MCF 10A (cell line): ENCODE measurements at places on chromosomes 11 and 22.
A peak's percentile ranks its signal among the peaks of the same experiment; 100 is the strongest.

DNA sequence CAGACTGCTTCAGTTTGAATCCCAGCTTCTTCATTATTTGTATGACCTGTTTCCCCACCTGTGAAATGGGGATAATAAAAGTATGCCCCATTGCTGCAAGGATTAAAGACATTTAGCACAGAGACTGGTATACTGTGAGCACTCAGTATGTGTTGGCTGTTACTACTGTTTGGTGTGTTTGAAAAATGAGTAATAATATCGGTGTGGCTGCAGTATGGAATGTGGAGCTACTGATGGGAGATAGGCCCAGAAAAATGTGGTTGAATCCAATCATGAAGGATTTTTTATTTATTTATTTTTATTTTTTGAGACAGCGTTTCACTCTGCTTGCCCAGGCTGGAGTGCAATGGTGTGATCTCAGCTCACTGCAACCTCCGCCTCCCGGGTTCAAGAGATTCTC is 9.1 kb upstream of the C1QTNF4 start:
- no peaks in the 10 kb centered on the region for H3K27me3 ChIP-seq
- no peak overlapping the region for H3K27ac ChIP-seq
- DNase-seq, result no peak
- H3K4me1 ChIP-seq, result no peaks in the 10 kb centered on the region

DNA sequence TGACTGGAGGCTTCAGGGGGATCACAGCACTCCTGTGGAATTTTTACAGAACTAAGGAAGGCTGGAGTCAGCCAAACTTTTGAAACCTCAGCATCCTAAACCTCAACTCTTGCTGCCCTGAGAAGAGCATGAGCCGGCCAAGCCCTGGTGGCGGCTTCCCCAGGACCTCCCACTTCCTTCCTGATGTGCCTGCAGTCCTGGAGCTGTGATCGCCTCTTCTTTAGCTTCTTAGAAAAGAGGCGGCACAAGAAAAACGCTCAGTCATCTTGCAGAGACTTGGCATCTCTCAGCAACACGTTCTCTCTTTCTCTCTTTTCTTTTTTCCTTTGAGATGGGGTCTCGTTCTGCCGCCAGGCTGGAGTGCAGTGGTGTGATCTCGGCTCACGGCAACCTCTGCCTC is 40.4 kb upstream of the AMPD3 start:
- H3K27me3 ChIP-seq, result no peaks in the 10 kb centered on the region
- no peaks in the 10 kb centered on the region for H3K36me3 ChIP-seq
- H3K4me1 ChIP-seq, result peaks cover 5% of the 10 kb centered on the region
- peak overlapping the region; percentile 40 for H3K27ac ChIP-seq
- H3K4me3 ChIP-seq, result no peak overlapping the region

DNA sequence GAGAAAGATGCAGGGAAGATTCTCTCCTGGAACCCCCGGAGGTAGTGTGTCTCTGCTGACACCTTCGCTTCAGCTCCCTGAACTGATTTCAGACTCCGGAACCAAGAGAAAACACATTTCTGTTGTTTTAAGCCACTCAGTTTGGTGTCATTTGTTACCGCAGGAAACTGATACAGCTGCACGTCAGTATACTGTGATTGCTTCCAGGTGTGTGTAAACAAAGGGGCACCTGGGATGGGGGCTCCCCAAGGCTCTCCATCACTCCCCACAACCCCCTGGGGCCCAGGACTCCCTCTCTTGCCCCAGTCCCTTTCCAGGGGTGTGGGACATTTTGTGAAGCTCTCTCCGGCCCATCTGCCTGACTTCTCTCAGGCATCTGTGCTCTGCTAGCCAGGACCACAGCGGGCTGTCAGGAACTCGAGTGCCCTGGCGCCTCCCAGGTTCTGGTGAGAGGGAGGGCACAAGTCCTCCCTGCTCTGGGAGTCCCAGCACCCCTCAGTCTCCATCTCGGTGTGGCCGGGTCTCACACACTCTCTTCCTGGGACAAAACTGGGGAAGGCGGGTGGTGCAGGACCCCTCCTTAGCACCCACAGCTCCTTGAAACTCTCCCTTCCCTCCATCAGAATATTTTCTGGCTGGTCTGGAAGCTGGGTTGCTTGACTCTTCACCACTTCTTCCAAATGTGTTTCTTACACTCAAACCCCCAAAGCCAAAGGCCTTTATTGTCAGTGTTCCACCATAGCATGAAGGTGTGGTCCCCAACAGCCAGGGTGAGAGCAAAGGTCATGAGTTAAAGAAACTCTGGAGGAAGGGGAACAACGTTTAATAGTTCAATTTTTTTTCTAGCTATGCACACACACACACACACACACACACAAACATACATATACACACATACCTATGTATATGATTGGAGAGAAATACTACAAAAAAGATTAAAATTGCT is 35.0 kb upstream of the TSKU start:
- H3K4me3 ChIP-seq, result no peak overlapping the region
- H3K4me1 ChIP-seq, result peaks cover 15% of the 10 kb centered on the region
- no peak overlapping the region for H3K27ac ChIP-seq
- no peak for DNase-seq
- no peaks in the 10 kb centered on the region for H3K27me3 ChIP-seq
- H3K36me3 ChIP-seq, result no peaks in the 10 kb centered on the region

- no peaks in the 10 kb centered on the region for H3K27me3 ChIP-seq
- H3K4me3 ChIP-seq, result no peak overlapping the region
- no peak for DNase-seq
- H3K27ac ChIP-seq, result no peak overlapping the region
- H3K4me1 ChIP-seq, result no peaks in the 10 kb centered on the region
Observed at GRCh38 chr11:88066090-88066489, 109.2 kb downstream of the RAB38 start.

DNA sequence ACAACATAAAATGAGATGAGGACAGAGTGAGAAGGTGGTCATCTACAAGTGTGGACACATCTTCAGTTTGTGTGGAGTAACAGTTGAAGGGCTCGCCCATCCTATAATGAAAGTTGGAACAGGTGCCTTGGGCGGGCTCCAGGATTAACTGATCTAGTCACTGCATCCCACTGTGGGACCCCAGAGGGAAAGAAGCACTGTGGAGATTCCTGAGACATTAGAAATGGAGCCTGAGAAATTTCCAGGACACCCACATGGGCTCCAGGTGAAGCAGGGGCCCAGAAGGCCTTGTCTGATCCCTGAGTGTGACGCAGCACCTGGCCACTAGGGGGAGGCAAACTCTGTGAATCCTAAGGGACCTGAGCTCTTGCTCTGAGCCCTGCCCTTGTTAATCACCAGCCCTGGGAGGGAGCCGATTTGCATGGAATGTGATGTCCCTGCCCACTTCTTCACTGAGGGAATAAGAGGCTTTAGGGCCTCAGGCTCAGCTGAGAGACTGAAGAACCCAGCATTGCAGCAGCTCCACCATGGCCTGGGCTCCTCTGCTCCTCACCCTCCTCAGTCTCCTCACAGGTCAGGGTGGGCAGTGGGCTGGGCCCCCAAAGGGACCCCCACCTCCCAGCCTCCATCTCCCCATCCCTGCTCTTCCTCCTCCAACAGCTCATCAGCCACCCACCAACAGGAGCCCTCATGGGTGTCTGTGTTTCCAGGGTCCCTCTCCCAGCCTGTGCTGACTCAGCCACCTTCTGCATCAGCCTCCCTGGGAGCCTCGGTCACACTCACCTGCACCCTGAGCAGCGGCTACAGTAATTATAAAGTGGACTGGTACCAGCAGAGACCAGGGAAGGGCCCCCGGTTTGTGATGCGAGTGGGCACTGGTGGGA is 98.4 kb downstream of the VPREB1 start:
- no peaks in the 10 kb centered on the region for H3K36me3 ChIP-seq
- no peak overlapping the region for H3K4me3 ChIP-seq
- no peak overlapping the region for H3K27ac ChIP-seq
- no peaks in the 10 kb centered on the region for H3K4me1 ChIP-seq

DNA sequence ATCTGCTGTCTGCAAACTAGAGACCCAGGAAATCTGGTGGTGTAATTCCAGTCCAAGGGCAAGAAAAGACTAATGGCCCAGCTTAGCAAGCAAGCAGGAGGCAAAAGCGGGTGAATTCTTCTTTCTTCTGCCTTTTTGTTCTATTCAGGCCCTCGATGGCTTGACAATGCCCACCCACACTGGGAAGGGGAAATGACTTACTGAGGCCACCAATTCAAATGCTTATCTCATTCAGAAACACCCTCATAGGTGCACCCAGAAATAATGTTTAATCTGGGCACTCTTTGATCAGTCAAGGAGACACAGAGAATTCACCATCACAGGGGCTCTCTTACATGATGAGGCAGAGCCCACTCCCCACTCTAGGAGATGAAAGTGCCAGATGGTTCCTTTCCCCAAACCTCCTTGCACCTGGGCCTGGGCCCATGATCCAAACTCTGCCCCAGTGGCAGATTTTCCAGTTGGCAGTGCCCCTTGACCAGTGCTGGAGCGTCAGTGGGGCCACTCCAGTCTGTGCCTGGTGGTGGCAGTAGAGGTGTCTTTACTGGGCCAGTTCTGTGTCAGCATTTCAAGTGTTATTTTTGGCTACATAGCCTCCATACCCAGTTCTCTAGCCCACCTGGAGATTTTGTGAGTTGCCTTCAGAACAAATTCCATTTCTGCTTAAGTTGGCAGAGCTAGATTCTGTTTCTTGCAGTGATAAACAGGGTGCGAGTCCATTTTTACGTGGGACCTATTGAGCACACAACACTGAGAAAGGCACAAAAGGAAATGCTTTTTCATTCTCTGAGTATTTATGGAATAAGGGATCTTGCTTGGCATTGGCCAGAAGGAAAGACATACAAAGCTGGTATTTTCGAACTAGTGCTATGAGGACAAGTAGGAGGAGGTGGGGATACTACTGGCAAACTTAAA is 7.5 kb downstream of the ELMOD1 start:
- H3K4me1 ChIP-seq, result no peaks in the 10 kb centered on the region
- H3K27ac ChIP-seq, result no peak overlapping the region
- no peaks in the 10 kb centered on the region for H3K36me3 ChIP-seq

DNA sequence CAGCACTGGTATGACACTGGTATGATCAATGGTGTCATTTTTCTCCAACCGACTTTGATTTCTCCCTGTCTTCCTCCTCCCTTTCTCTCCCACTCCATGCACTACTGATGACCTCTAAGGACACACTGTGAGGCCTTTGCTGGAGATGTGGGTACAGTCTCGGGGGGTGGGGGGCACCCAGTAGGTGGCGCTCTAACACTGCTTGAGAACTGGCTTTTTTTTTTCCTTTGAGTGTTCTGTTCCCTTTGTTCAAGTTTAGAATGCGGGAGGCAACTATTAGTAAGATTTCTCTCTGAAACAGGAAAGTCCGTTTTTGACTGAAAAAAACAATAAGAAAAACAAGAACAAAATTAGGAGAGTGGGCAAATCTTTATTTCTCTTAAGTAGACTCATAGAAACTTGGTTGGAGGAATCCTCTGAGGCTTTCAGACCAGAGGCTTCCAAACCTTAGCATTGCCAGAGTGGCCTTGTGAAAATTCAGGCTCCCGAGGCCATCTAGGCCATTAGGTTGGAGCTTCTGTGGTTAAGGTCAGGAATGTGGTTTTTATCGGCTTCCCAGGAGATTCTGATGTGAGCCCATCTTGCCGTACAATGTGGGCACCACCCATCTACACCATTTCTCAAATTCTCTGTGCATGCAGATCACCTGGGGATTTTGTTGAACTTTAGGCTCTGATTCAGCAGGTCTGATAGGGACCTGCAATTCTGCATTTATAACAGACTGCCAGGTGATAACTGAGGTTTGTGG is 43.2 kb downstream of the PANX1 start:
- H3K27ac ChIP-seq, result no peak overlapping the region
- DNase-seq, result peak; percentile 65
- no peaks in the 10 kb centered on the region for H3K36me3 ChIP-seq
- H3K4me1 ChIP-seq, result peaks cover 12% of the 10 kb centered on the region
- H3K27me3 ChIP-seq, result no peaks in the 10 kb centered on the region

GRCh38 chr22:36164621-36165020 is 4.1 kb upstream of the APOL3 start:
- no peak overlapping the region for H3K27ac ChIP-seq
- no peaks in the 10 kb centered on the region for H3K36me3 ChIP-seq
- no peak for DNase-seq
- peaks cover 15% of the 10 kb centered on the region for H3K4me1 ChIP-seq

DNA sequence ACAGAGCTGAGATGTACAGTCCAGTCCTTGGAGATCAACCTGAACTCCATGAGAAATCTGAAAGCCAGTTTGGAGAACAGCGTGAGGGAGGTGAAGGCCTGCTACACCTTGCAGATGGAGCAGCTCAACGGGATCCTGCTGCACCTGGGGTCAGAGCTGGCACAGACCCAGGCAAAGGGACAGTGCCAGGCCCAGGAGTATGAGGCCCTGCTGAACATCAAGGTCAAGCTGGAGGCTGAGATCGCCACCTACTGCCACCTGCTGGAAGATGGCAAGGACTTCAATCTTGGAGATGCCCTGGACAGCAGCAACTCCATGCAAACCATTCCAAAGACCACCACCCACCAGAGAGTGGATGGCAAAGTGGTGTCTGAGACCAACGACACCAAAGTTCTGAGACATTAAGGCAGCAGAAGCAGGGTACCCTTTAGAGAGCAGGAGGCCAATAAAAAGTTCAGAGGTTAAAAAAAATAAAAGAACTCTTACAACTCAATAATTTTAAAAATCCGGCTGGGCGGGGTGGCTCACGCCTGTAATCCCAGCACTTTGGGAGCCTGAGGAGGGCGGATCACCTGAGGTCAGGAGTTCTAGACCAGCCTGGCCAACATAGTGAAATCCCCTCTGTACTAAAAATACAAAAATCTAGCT is 69.9 kb upstream of the RTL6 start:
- H3K27me3 ChIP-seq, result no peaks in the 10 kb centered on the region
- H3K4me1 ChIP-seq, result peaks cover 12% of the 10 kb centered on the region
- peak; percentile 68 for DNase-seq
- peaks cover 6% of the 10 kb centered on the region for H3K36me3 ChIP-seq
- no peak overlapping the region for H3K4me3 ChIP-seq

DNA sequence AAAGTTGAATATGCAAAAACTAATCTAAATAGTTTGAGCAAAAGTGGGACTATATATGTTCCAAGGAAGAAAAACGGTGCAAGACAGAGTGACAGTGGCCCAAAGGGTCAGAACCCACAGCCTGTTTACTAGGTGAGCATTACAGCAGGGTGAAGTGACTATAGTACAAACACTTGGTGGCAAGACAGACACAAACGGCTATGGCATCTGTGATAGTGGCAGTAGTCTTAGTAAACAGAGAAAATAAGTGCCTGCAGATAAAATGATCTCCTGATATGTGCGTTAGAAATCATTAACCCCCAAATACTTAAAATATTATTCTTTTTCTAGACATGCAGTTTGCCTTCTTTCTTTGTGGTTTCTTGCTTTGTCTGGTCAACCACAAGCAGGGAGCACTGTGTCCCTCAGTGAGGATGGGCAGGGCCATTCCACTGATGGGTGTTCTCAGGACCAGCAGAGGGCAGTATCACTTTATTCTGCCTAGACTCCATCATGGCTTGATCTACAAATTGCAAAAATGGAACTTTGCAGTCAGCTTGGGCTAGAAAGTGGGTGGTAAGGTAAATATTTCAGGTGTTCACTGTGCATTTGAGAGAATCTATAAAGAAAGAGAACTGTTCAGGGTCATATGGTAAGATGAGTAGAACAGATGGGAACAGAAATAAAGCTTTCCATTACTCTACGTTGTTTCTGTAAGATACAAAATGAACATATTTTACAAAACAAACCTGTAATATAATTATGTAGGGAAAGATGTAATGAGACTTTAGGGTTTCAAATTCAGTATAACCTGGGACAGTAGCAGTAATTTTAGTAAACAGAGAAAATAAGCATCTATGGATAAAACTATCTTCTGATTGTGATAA is 198.2 kb downstream of the SWAP70 start:
- no peaks in the 10 kb centered on the region for H3K36me3 ChIP-seq
- H3K4me3 ChIP-seq, result no peak overlapping the region
- no peaks in the 10 kb centered on the region for H3K27me3 ChIP-seq
- DNase-seq, result peak; percentile 80
- H3K27ac ChIP-seq, result no peak overlapping the region
